ENCODE measurements at places on chromosomes 2 and 18.
A peak's percentile ranks its signal among the peaks of the same experiment; 100 is the strongest.

DNA sequence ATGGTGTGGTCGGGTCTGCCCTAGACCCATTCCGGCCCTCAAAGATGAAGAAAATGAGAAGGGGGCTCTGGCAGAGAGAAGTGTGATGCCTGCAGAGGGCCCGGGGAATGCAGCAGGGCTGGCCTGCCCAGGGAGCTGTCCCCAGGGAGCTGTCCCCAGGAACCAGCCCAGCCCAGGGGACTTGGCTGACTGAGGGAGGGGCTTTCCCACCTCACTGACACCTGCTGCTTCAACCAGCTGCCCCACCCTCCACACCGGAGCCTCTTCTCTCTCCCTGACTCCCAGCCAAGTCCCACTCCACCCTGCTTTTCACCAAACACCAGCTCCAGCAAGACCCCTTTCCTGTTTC, 111.2 kb downstream of the STPG4 start:
- no peak for DNase-seq

DNA sequence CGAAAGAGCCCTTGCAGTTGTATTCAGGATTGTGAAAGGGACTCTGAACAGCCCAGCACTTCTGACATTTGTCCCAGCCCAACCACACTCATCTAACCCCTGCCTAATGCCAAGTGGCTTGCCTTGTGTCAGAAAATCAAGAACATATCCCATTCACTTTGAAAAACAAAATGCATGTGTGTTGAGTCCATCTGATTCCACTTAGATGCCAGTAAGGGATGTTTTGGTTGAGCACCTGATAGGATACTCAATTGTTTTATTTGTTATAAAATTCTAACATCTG, 776.8 kb downstream of the BCL11A start:
- DNase-seq = no peak

GRCh38 chr2:216116418-216116817, 7.3 kb downstream of the XRCC5 start:
- no peak for DNase-seq

DNA sequence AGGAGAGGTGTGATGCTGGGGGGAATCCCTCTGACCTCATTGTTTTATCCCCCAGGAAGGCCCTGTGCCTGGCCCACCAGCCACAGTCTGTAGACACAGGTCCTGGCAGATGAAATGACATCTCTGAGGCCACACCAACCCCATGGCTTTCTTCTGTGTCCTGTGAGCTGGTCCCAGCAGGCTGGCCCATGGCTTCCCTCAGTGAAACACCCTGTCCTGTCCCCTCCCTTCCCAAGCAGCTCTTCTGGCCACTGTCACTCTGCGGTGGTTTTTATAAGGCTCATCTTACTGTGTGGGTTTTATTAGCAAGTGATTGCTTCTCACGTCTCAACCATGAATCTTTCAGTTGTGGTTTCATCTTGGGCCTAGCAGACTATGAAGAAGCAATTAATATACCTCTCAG, 102.8 kb upstream of the STPG4 start:
- no peak for DNase-seq

GRCh38 chr2:235394278-235394828, 99.5 kb upstream of the AGAP1 start:
- no peak for DNase-seq

GRCh38 chr18:73118121-73118816, 250.5 kb upstream of the NETO1 start:
- DNase-seq = no peak

GRCh38 chr2:230828272-230828961, 36.3 kb upstream of the ITM2C start:
- DNase-seq = no peak

GRCh38 chr2:203177361-203177760, 61.5 kb upstream of the CYP20A1 start:
- no peak for DNase-seq

GRCh38 chr2:76197842-76198448, 487.2 kb upstream of the GCFC2 start:
- DNase-seq = peak; percentile 42

DNA sequence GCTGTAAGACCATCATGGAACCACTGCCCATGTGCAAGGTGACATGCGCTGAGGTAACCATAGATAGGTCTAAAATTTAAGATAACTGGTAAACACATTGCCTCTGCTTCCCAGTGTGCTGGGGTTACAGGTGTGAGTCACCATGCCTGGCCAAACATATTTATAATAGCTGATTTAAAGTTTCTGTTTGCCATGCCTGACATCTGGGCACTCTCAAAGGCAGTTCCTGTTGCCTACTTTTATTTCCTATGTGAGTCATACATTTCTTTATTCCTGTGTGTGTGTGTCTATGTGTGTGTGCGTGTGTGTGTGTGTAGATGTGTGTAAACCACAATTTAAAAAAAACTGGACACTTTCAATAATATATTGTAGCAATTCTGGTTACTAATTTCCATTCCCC, 415.2 kb upstream of the NETO1 start:
- no peak for DNase-seq

GRCh38 chr2:25103287-25103871, 61.5 kb downstream of the EFR3B start:
- no peak for DNase-seq

DNA sequence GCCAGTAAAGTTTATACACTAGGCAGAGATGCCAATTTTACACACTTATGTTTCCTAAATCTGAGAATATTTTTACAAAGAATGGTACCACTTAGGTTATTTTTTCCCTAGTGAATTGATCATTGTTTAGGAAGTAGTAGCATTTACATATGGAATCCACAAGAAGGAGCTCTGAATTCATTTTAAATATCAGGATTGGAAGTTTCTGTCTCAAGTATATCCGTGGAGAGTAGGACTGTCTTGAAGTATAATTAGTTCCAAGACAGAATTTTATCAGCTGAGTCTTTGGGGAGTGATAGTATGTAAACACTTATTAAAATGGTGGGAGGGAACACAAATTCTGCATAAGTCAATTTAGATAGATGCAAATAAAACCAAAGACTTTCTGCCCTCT, 82.3 kb upstream of the FAM98A start:
- DNase-seq = no peak

DNA sequence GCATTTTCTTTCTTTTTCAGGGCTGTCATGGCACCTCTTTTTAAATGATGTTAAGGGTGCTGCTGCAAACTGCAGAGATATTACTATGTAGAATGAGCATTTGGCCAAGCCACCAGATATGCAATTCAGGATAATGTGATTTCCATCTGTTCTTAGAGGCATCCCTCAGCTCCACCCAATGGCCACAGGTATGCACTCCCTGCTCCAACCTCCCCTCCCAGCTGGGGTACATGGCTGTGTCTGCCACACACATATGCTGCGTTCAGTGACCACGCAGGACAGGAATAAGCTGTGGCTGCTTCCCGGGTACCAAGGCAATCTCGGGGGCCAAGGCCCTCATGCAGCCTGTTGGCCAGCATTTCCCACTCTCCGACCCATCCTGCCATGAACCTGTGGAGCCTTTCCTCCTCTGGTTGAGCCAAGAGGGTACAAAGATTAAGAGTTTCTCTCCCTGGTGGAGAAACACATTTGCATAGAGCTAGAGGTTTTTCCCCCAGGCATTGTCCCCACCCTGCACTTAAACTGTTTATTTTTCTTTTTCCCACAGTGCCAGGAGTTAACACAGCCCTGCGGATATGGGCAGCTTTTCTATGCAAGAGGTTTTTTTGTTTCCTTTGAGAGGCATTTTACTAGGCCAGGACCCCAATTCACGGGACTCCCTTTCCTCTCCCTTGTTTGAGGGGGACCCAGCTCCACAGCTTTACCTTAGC, 147.0 kb downstream of the GCA start:
- no peak for DNase-seq

- DNase-seq = no peak
These were observed 601.5 kb upstream of the FANCL start for GRCh38 chr2:58842501-58843155.

DNA sequence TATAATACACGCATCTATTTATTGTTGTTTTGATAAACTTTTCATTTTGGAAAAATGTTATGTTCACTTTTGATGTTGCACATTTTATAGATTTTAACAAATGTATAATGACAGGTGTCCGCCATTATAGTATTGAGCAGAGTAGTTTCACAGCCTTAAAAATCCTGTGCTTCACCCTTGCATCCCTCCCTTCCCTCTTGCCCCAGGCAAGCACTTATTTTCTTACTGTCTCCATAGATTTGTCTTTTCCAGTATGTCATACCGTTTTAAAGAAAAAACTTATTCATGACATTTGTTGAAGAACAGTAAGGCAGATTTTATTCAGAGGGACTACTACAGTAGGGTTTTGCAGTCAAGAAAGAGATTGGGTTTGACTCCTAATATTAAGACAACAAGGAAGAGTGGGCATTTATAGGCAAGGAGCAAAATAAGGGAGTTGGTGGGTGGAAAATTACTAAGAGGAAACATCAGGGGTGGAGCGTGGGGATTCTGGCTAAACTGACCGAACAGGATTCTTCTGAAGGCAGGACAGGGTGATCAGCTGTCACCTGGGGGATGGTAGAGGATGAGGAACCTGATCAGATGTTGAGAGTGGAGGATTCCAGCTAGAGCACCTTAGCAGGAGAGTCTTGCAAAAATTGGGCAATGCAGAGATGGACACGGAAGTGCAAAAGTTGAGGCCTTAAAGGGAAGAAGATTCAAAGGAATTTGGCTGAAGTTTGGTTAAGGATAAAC, 108.8 kb downstream of the NCK2 start:
- no peak for DNase-seq

GRCh38 chr2:120539937-120540718, 194.2 kb downstream of the INHBB start:
- peak; percentile 7 for DNase-seq

- no peak for DNase-seq
These were observed 46.9 kb upstream of the TAF1B start for GRCh38 chr2:9796056-9797010.

- DNase-seq = no peak
These were observed 182.4 kb downstream of the ALPK2 start for GRCh38 chr18:58446391-58447060.

GRCh38 chr2:196558497-196558896, 81.0 kb upstream of the CCDC150 start:
- no peak for DNase-seq

DNA sequence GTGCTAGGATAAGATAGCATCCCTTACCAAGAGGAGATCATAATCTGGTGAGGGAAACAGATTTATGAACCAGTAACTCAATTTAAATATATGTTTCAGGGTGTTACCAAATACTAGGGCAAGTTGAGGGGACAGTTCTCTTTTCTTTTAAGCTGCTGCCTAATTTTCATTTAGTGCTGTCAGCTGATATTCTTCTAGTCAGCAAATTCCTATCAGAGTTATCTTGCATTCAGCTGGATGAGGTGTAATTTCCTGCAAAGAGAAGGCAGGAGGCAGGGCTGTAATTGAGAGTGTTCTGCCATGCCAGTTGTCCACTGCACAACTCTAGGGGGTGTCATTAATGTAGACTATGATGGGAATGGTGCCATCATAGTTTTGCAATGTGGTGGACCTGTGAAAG, 141.3 kb upstream of the LHCGR start:
- DNase-seq = no peak

DNA sequence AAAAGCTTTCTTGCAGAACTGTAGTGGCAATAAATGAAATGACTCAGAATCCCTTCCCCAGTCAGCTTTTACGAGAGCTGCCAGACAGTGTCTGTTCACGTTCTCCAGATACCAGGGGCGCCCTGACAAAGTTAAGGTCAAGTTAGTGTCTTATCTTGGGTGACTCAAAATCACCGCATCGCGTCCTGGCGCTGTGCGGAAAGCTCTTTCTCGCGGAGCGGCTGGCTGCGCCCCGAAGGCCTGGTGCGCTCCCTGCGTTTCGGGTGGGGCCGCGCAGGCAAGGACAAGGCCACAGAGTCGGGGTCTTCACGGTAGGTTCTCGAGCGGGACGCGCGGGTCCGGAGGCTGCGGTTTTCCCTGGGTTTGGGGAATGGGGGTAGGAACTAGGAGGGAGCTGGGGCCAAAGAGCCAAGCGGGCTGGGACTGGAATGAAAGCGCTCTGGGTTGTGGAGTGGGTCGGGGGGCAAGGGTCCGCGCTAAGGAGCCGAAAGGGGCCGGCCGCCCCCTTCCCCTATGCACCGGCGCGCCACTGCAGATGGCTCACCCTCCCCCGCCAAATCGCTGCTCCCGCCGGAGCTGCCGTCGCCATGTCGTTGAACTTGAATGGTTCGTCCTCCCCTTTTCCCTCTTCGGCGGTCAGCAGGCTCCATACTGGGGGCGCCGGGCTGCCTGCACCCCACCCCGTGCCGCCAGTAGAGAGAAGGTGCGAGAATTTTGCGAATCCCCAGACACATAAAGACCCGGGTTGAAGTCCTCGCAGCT, 2.6 kb upstream of the HOXD11 start:
- no peak for DNase-seq

DNA sequence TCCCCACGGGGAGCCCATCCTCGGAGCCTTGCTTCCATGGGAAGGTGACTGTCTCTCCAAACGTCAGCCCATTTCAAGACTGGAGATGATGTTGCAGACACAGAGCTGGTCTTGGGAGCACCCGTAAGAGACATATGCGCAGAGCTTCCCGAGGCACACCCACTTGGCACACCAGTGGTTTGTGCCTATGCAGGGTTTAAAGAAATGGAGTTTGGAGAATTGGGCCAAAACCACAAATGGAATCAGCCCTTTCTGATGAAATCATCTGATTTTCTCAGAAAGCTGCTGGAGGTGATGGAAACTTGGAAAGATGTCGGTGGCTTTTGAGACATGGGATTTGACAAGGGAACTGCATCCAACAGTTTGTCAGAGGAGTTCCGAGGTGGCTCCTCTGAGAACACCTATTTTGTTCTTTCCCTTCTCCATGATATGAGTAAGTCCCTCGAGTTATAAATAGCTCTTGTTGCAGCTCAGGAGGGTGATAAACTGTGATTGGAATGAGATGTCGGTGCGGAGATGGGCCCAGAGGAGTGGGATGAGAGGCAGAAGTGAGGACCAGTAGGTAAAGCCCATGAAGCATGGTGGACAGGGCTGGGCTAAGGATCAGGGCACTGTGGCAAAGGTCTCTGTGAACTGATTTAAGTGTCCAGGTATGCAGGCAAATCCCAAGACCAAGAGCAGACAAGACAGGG, 225.7 kb downstream of the ACKR3 start:
- DNase-seq = no peak

GRCh38 chr2:46999857-47000678, 84.5 kb upstream of the MCFD2 start:
- DNase-seq = peak; percentile 91

- DNase-seq = no peak
These were observed 24.3 kb downstream of the MRPS9 start for GRCh38 chr2:105062158-105062557.

DNA sequence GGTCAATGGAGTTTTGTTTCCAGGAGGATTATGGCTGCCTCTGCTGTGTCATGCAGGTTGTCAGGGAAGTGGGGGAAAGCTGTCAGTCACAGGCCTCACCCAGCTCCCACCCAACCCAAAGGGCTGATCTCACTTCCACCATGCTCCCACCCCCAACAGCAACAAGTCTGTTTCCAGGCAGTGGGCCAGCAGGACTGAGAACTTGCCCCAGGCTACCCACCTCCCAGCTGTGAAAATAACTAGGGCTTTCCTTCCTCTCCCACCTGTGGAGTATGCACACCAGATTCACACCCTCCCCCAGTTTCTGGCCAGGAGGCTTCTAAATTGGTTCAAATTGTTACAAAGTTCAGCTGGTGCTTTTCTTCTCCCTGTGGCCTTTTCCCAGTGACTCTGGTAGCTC, 95.6 kb upstream of the ACVR1 start:
- no peak for DNase-seq

- no peak for DNase-seq
These were observed 87.1 kb downstream of the ITGB1BP1 start for GRCh38 chr2:9336241-9336575.
